NCI-H187 treated with DMSO at 0.1 percent for 48 hours (cell line): ENCODE measurements at places on chromosomes 3 and 15.

DNA sequence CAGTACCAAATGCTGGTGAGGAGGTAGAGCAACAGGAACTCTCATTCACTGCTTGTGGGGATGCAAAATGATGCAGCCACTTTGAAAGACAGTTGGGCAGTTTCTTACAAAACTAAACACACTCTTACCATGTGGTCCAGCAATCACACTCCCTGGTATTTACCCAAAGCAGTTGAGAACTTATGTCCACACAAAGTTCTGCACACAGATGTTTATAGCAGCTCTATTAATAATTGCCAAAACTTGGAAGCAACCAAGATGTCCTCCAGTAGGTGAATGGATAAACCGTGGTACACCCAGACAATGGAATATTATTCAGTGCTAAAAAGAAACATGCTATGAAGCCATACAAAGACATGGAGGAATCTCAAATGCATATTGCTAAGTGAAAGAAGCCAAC, 139.1 kb upstream of the SLC6A11 start:
- no peak for DNase-seq

DNA sequence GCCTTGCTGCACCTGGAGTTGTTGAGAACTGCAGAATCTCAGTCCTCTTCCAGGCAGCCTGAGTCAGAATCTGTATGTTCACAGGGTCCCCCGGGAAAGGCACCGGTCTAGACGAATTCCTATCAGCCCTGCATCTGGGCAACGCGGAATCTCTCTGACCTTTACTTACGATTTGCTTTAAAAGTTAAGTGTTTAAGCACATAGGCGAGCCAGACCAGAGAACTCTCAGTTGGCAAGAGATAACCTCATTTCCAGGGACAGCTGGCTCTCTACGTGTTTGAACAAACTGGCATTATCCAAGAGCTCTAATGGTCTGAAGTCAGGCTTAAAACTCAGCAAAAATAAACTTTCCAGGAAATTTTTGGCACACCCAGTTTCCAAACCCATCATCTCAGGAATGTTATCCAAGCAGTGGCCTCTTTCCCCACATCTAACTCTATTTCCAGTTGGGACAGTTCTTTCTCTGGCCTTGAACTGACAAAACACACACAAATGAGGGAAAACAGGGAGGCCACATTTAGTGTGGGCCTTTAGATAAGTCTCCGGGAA, 53.4 kb downstream of the HES1 start:
- DNase-seq = no peak

DNA sequence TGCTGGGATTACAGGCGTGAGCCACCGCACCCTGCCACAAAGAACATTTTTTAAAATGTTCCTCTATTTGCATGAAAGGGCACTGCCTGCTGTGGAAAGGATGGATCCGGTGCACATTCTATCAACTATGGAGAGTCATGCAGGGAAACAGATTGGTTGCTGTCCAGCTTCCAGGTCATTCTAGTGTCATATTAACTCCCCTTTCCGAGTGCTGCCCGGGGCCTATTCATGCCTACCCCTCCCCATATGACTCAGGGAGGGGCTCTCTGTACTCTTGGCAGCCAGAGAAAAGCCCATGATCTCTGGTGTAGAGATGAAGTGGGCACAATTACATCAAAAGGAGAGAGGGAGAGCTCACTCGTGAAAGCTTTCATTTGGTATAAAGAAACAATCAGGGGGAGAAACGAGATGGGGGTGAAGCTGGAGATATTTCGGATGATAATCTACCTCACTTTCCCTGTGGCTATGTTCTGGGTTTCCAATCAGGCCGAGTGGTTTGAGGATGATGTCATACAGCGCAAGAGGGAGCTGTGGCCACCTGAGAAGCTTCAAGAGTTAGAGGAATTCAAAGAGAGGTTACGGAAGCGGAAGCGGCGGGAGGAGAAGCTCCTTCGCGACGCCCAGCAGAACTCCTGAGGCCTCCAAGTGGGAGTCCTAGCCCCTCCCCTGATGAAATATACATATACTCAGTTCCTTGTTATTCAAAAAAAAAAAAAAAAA, 16.1 kb upstream of the AHSG start:
- DNase-seq = no peak

DNA sequence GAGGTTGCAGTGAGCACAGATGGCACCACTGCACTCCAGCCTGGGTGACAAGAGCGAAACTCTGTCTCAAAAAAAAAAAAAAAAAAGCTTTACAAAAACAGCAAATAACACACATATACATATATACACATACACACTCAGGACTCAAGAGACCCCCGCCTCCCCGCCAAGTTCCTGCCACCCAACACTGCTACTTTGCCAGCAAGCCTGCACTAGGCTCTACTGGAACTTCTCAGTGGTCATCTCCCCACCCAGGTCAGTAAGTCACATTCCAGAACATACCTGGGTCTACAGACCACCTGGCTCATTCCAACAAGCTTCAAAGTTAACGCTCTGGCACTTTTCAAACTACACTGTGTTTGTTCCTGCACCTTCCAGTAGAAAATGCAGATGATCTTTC, 62.3 kb downstream of the SENP2 start:
- no peak for DNase-seq

- no peak for DNase-seq
Observed at GRCh38 chr15:69663982-69664381, 211.4 kb downstream of the RPLP1 start.

- DNase-seq = no peak
Observed at GRCh38 chr3:128348805-128349531, 117.7 kb downstream of the DNAJB8 start.

DNA sequence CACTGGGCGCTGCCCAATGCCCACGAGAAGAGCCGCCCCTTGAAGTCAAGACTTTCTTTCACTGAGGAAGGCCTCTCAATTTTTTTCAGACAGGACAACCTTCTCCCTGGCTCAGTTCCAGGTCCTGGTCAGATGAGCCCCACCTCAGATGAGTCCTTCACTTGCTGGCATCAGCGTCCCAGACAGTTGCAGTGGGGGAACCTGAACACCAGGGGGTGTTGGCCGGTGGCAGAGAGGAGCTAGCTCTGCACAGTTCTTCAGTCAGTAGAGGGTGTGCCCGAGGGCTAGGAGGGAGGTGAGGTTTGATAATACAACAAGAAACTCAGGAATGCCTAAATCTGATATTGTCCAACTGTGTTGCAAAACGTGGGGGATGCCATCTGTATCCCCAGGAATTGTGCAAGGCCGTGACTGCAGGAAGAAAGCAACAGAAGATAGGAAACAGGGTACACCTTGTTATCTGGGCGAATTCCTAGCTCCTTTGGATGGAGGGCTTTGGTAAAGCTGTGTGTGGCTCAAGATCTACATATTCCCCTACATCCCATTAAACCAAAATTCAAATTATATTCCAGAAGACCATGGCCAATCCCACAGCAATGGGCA, 34.3 kb downstream of the CCR3 start:
- no peak for DNase-seq

DNA sequence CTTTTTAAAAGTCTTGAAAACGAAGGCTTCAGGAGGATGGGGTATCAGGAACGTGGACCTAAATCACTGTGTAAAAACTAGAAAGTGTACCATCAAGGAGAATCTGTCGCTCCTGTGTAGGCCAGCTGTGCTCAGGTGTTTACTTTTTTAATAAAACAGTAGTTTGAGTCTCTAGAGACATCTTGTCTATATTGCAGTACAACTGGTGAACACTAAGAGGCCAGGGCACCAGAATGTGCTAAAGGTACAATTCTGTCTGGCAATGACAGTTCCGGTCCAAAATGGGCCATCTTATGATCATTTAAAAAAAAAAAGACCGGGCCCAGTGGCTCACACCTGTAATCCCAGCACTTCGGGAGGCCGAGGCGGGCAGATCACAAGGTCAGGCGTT, 61.8 kb upstream of the MCF2L2 start:
- no peak for DNase-seq

DNA sequence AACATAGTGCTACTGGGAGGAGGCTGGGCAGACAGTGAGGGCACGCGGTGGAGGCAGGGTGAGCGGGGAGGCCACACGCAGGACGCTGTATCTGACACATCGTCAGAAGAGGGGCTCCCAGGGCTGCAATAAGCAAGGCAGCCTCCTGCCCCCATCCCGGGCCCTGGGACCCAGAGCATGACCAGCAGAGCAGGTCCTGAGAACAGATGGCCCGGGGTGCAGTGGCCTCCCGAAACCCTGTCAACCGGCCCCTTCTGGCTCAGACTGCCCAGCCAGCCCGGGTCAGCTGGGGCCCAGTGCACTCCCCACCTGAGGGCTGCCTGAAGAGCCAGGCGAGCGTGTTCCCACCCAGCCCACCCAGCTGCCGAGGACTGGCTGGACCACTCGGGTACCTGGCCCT, 37.4 kb downstream of the DNAJB8 start:
- DNase-seq = no peak

- no peak for DNase-seq
Observed at GRCh38 chr3:168124791-168125190, 29.1 kb upstream of the GOLIM4 start.

DNA sequence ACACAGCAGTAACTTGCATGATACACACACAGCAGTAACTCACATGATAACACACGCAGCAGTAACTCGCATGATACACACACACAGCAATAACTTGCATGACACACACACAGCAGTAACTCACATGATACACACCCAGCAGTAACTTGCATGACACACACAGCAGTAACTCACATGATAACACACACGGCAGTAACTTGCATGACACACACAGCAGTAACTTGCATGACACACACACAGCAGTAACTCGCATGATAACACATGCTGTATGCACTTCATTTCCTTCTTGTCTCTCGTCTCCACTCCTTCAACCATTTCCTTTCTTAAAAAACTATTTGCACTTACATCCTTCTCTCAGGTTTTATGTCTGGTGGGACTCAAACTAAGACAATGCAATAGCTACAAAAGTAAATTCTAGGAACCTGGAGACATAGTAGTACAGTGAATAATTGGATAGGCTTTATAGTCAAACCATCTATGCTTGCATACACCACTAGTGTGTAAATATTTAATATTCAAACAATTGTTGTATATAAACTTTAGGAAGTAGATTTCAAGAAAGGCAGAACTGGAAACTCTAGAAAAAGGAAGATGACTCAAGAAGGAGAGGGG, 130.8 kb downstream of the UACA start:
- DNase-seq = no peak

- DNase-seq = no peak
Observed at GRCh38 chr15:97729270-97729669, 231.2 kb upstream of the ARRDC4 start.

DNA sequence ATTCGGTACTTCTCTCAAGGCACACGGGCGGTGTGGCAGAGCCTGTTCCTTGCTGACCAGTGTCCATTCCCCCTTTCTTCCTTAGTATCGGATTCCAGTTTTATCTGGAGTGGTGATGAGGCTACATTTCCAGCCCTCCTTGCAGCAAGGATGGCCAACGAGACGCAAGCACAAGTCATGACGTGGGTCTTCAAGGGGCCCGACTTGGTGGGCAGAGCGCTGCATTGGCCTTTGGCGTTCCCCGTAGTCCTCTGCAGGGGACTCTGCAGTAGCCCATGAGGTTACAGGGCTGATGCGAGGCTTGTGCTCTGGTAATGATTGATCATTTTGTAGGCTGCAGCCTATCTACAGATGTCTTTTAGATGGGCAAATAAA, 194.5 kb downstream of the OPA1 start:
- DNase-seq = no peak

- DNase-seq = no peak
Observed at GRCh38 chr3:188059351-188059750, 94.6 kb upstream of the LPP start.
